Left renal cortex interstitium (tissue), 4 donors: ENCODE measurements at places on chromosomes 11 and 22.

DNA sequence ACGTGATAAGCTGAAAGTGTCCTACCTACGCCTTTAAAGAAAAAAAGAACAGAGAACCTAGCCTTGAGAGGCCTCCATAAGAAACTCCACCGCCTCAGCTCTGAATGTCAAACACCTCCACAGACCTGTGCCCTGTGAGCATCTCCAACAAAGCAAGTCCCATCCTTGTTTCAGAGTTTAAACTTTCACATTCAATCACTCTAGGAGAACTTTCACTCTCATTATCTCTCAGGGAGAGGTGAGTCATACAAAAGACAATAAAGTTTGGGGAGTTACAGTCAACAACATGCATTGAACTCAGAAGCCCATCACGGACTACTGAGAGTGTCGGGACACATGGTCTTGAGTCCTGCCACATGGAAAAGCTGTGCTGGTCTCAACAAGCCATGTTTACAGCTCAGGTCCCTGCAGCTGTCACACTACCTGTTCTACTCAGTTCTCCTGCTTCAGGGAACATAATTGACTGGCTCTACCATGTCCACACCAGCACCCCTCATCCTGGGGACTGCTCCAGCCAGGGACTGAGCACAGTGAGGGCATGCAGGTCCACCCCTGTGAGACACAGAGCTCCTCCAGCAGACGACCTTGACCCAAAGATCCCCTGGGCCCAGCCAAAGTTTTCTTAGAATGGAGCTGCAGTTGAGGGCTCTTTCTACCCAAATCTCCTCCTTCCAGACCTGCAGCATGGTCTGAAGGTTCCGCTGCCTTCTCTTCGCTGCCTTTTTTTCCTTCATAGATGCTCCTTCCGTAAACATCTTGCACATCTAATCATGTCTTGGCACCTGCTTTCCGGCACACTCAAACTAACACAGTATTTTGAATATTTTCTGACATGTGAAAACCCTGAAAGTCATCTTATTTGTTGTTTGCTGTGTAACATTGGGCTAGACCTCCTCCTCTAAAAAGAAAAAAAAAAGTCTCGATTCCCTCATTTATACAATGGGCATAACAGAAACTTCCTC is 114.9 kb downstream of the ETS1 start:
- DNase-seq: no peak

DNA sequence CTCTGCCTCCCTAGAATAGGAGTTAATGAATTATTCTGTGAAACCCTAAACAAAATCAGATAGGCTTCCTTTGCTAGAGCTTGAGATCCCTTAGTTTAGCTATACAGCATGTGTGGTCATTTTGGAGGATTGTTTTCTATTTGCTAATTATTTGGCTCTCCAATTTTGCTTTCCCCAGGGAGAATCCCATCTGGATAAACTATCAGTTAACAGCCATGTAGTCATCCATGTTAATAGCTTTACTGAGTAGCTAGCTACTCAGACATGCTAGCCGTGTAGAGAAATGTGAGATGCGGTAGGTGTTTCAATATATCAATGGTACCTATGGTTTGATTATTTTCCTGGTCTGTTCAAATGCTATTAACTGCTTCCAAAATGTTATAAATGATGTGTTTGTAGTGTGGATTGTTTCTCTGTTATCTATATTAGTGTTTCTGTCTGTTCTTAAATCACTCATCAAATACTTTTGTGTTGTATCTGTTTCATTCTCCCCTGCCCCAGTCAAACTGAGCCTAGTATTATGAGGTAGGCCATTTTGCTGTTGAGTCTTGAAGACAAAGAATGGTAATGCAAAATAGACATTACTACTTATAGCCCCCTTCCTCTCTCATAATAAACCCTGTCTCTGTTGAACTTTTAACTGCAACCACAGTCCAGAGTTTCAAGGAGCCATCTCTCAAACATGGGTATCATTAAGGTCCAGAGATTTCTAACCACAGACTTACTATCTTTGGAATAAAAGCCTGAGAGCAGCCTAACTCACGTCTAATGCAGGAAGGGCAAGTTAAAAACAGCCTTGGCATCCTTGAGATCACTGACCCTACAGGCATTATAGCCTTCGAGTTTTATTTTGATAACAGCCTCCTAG is 56.1 kb upstream of the GRAMD1B start:
- DNase-seq: no peak

DNA sequence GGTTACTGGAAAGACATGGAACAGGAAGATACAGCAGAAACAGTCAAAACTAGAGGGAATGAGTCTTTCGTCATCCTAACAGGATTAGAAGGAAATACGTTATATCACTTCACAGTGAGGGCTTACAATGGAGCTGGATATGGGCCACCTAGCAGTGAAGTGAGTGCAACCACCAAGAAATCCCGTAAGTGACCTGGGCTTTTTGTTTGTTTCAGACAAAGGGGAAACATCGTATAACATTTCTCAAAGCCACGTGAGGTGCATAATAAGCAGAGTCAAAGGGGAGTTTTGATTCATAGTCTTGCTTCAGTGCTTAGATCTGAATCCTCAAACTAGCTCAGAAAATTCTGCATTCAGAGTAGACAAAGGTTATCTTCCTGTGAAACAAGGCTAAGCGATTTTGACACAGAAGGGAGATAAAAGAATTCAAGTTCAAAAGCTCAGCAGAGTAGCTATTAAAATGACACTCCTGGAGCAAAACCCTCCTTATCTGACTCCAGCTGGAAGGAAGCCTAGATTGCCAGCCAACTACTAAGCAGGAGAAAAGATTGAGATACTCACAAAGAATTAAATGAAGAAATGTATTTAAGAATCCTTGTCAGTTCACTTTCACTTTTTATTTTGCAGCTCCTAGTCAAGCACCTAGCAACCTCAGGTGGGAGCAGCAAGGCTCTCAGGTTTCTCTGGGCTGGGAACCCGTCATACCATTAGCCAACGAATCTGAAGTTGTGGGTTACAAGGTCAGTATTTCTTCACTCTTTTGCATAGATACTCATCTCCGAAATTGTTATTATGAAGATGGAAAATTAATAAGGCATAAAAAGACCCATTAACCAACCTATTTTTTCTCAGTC is 346.4 kb upstream of the ARHGAP42 start:
- peak; percentile 37 for DNase-seq

DNA sequence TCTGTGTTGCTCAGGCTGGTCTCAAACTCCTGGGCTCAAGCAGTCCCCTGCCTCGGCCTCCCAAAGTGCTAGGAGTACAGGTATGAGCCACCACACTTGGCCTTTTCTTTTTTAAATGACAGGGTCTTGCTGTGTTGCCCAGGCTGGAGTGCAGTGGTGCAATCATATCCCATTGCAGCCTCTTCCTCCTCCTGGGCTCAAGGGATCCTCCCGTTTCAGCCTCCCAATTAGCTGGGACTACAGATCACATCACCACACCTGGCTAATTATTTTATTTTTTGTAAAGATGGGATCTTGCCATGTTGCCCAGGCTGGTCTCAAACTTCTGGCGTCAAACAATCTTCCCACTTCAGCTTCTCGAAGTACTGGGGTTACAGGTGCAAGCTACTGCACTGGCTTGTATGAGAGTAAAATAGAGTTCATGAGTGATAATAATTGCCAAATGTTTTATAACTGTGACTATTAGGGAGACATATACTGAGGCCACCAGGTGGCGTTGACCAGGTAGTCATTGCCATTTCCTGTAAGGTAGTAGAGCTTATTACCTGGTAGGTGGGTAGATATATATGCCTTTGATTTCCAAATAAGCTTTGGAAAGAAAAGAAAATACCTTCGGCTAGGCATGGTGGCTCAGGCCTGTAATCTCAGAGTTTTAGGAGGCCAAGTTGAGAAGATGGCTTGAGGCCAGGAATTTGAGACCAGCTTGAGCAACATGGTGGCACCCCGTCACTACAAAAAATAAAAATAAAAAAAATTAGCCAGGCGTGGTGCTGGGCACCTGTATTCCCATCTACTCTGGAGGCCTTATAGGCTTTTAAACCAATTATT is 5.4 kb downstream of the FDX1 start:
- DNase-seq: no peak

DNA sequence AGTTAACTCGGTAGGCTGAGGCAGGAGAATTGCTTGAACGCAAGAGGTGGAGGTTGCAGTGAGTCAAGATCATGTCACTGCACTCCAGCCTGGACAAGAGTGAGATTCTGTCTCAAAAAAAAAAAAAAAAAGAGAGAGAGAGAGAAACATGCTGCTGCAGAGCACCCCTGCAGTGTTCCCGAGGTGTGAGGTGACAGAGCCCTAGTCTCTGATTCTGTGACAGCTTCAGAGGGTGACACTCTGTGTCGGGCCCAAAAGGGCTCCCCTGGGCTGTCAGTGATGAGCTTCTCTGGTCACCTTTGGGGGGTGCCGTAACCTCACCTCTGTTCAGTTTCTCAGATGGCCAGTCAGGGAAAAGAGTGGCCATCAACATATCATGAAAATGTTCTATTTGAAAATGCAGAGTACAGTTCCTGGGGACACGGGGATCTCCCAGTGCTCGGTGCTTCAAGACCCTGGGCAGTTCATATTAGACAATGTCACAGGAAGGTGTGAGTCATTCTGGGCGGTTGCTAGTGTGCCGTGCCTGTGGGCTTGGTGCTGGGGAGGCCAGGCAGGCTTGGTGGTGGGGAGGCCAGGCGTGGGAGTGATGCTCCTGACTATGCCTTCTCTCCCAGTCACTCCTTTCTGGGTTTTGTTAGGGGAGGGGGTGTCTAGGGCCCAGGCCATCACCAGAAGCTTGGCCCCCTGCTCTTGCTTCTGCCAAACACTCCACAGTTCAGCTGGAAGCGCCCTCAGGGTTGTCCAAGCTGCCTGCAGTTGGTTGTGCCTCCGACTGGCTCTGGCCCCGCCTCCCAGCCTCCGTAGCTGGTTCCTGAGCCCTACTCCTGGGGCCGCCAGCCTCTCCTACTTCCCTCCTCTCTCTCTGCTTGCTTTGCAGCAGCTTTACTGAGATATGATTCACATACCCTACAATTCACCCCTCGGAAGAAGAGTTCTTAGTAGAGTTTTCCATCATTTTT is 52.5 kb upstream of the CLDN5 start:
- no peak for DNase-seq

DNA sequence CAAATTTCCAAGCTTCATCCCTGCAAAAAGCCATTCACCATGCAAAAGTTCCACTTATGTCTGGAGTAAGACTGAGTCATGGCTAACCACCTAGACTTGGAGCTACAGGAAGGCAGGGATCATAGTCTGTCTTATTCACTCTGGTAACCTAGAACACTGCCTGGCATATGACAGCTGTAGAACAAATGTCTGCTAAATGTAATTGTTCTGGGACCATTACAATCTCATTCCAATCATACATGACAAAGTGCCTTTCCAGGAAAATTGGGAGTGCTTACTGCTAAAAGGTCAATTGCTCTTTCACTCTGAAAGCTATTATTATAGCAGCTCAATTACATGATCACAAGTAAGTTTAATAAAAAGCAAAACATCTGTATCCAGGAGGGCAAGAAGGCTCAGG is 99.1 kb upstream of the CHRM4 start:
- no peak for DNase-seq

DNA sequence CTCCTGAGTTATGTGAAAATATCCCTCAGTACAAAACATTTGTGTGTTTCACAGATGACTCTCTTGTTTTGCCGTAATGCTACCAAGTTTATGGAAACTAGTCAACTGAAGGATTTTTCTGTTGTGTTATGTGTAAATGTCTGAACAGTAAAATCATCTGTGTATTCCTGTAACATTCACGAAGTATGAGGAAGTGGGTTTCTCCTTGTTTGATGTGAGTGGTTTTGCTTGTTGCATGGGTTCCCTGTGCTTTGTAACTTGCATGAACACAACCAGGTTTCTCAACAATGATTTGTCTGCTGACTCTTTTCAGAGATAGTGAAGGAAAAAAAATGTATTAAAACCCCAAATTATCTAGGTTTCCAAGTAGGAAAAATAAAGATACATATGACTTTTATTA is 138.1 kb downstream of the PGR start:
- no peak for DNase-seq

- DNase-seq: no peak
Observed at GRCh38 chr22:36757668-36758211, 18.2 kb downstream of the IFT27 start.

GRCh38 chr22:27489178-27489675 is 312.3 kb downstream of the MN1 start:
- no peak for DNase-seq

- no peak for DNase-seq
Observed at GRCh38 chr22:27317971-27318428, 483.6 kb downstream of the MN1 start.

- DNase-seq: no peak
Observed at GRCh38 chr11:70540196-70540595, 141.9 kb downstream of the CTTN start.

GRCh38 chr11:890794-891540 is 19.6 kb downstream of the CHID1 start:
- DNase-seq: no peak

DNA sequence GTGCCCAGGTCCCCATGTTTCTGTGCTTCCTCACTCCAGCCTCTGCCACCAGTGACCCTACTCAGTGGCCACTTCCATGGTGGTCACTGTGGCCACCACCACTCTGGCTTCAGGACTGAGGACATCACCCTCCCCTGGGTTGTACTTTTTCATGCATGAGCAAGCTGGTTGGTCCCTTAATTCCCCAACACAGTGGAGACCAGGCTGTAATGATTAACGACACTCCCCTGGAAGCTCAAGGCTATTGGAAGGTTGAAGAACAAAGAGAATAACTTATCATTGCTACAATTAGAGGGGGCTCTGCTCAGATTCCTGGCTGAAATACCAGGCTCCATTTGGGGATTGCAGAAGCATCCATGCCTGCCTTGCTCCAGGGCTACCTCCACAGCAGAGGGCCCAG is 10.5 kb downstream of the PLAAT4 start:
- no peak for DNase-seq

- peak; percentile 64 for DNase-seq
Observed at GRCh38 chr11:2420502-2421225, 20.1 kb downstream of the TSSC4 start.

DNA sequence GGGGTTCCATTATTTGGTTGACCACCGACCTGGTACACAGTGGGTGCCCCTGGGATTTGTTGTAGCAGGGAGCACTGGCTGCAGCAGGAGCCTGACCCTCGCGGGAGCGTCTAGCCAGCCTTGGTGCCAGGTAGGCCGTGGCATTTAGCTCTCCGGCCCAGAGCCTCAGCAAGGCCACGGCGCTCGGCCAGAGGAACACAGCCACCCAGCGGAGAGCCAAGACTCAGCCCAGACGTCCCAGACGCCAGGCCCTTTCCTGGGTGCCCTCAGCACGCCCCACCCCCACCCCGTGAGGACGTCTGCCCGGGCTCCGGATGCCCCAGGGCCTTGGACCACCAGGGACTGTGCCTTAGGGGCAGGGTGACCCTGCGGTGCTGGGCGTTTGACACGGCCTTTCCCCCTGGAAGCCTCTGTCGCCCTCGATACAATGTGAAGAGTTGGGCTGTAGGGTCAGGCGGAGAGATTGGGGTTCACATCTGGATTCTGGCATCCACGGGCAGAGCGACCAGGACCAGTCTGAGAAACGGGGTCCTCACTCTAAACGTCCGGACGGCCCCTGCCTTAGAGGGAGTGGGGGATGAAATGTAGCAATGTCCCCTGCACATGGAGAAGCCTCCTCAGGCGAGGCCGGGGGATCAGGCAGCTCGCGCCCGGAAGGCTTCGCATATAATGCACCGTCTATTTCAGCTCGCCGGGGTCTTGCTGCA is 99.2 kb upstream of the FGF3 start:
- DNase-seq: no peak

DNA sequence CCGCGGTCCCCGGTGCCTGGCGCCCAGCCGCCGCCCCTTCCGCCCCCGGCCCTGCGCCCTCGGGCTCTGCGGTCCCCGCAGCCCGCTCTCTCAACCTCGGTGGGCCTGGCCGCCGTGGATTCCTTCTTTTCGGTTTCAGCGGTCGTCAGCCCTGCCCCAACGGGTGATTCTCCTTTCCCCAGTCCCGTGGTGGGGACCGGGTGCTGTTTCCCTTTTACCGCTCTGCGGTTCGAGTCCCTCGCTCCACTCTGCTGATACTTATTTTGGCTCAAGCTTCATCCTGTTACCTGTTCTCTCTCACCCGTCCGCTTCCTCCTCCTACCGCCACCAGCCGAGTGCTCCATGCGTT is 494 bp downstream of the ZDHHC5 start:
- DNase-seq: no peak
